ENCODE measurements at places on chromosomes 2 and 18.

DNA sequence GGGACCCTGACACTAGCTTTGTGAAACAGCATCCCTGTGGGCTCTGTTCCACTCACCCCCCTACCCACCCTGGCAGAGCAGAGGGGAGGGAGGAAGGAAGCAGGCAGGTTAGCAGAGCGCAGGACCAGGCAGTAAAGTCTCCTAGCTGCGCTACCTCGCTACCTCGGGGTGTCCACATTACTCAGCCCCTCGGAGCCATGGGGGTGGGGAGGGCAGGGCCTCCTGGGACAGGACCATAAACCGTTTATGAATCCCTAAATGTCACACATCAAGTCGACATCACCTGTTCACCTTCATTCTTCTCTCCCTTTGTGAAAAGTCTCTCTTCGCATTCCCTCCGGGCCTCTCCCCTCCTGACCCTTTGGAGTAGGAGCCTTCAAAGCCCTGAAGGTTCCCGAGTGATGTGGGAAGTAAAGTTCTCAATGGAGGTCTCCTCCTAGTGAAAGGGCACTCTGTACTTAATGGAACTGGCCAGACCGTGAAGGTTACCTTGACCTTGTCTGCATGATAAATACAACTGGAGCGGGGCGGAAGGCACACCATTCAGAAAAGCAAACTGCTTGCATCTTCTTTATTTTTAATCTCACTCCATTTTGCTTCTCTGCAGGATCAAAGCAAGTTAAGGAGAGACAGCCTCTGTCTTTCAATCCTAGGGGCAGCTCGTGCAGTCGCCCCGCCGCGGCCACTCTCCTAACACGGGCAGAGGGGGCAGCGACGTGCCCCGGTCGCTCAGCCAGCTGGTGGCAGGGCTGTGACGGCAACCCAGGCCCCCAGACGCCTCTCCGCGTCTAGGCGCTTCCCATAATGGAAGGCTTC, 23.7 kb upstream of the SMAD7 start:
- DNase-seq, result no peak

DNA sequence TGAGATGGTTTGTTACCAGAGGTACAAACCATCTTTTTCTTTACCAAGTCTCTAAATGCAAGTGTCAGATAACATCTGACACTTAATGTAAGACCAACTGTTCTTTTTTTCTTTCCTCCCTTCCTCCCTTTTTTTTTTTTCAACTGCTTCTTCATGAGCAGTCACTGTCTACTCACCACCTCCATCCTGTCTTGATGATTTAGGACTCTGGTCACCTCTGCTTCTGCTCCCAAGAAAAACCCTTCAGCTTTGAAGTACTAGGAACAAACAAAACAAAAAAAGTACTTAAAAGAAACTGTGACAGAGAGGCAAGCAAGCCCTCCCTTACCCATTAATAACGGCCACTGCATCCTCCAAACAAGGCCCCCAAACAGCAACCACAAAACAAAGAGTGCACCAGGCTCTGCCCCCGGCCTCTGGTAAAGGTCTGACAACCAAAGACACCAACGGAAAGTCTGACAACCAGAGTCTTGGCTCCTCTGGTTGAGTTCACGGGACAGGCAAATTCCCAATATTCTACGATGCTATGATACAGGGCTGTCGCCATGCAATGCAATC, 141.0 kb downstream of the ARL4C start:
- DNase-seq, result no peak

DNA sequence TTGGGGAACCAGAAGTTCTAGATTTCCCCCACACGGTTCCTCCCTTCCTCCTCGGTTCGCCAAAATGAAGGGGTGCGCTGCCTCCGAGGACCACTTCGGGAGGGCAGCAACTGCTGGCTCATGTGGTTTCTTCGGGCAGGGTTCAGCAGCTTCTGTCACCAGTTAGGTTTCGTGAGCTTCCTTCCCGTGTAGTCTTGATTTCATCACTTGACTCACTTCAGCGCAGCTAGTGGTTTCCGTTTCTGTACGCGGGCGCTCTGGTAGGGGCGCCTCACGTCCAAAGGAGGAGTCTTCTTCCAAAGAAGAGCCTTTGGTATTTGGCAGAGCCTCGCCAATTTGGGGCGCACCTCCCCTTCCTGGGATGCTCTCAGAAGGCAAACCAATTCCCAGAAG, 485 bp upstream of the GALNT3 start:
- peak; percentile 74 for DNase-seq

GRCh38 chr2:182862091-182862490, 4.3 kb downstream of the FRZB start:
- no peak for DNase-seq

DNA sequence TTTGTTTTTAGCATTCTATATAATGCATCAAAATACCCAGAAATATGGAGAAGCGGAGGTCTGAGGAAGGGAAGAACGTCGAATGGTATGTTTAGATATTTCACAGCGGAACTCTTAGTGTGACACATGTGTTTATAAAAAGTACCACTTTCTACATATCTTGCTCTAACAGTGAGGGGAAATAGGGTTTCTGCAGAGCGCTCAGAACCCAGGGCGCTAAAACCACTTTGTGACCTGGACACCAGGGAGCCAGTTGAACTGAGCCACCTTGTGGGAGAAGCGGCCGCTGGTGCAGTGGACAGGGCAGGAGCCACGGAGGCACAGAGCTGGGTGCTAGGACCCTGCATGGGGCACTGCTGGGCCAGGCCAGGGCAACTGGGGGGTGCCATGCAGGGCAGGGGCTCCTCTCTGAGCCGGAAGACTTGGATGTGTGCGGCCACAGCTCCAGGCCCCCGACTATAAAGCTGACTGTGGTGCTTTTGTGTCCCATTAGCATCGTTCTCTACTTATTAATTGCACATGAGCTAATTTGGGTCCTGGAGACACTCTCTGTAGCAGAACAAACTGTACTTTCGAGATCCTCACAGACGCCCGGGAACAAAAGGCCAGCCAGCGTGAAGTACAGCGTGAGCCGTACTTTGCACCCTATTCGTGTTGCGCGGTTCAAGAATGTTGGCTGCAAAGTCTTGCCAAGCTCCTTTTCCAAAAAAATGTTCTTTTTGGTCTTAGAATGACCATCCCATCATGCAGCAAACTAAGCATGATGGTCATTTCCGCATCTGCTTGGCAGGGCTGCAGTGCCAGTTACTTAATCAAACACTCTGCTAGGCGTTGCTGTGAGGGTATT, 151.9 kb upstream of the ALKAL2 start:
- no peak for DNase-seq

GRCh38 chr2:147173798-147174197, 671.0 kb upstream of the ACVR2A start:
- DNase-seq, result no peak

- no peak for DNase-seq
These were observed 35.9 kb downstream of the TAF4B start for GRCh38 chr18:26262156-26262555.

DNA sequence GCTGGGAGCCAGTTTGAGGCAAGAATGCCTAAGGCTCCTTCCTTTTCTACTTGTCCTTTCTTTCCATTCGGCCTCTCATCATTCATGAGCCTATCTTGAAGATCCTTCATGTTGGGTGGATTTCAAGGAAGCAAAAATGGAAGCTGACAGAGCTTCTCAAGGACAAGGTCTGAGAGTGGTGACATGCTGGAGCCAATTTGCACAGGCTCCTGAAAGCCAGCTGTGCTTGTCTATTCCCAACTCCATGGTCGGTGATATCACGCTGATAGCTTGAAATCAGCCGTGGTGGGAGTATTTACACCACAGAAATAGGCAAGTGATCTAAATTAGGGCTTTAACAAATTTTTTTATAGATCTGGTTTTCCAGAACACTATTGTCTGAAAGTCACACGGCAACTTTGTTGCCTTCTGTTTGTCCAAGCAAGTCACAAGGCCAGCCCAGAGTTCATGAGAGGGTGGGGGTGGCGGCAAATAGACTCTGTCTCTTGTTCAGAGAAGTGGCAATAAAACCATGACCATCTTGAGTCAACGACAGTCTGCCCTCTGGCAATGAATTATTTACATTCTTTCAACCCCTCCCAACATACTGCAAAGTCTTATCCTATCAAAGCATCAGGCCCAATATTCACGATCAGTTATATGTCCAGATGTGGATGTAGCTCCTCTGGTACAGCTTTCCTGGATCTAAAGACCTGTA, 49.9 kb upstream of the SLC35F5 start:
- DNase-seq, result no peak

DNA sequence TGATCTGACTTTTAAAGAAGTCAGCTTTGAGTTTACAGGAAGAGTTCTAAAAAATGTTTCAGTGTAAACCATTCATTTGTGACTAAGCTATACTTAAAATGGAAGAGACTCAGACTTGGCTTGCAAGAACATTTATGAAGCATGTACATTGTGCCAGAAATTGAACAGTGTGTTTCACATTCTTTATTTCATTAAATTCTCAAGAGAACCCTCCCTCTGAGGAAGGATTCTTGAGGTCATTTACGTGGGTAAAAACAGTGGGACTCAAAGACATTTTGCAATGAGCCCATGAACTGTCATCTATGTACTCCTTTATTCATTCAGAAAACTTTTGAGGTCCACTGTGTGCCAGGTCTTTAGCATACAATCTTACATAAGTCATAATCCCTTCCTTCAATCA, 143.6 kb upstream of the ZNF521 start:
- no peak for DNase-seq

GRCh38 chr2:128315122-128315828, 3.4 kb downstream of the HS6ST1 start:
- peak; percentile 16 for DNase-seq

- DNase-seq, result no peak
These were observed 354.2 kb downstream of the ZEB2 start for GRCh38 chr2:144165599-144166250.

DNA sequence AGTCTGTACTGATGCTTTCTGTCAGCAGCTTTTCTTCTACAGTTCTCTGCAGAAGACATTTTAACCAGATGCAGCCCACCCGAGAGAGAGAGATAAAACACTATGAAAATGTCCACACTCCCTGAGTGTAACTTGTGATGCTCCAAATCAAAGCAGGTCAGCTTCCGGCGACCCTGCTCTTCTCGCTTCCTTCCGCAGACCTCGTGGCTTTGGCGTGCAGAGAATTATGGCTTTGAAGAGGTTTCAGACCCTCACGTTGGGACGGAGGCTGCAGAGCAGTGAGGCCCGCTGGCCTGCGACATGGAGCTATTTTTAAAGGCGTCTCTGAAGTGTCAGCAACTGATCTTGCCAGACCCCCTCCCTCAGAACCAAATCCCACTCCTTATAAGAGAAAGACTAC, 41.8 kb downstream of the TMEM163 start:
- DNase-seq, result peak; percentile 33

DNA sequence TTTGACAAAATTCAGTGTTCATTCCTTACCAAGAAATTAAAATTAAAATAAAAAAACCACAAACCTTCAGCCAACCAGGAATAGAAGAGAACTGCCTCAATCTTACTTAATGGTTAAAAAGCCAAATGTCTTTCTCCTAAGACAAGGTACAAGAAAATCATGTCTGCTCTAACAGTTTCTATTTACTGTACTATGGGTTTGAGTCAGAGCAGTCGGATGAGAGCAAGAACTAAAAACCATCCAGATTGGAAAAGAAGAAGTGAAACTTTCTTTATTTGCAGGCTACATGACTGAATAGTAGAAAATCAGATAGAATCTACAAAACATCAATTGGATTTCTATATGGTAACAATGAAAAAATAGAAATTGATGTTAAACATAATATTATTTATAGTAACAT, 555.5 kb upstream of the TNP1 start:
- DNase-seq, result no peak

DNA sequence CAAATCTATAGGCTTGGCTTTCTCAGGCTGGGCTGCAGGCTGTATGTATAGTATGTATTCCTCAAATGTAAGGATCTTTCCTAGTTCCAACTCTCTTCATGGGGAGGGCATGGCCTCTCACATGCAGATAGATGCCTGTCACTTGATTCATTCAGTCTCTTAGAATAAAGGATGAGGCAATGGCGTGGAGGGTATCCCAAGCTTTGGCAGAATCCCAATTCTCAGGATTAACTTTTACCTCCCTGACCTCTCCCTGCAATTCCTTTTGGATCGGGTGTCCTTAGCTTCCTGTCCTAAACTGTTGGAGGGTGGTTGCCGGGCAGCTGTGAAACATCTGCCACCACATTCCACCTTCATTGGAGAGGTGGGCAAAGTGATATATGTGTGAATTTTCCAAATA, 80.3 kb downstream of the INSIG2 start:
- no peak for DNase-seq

- no peak for DNase-seq
These were observed 616.7 kb downstream of the GALR1 start for GRCh38 chr18:77866351-77866750.

GRCh38 chr18:1564793-1565192, 660.1 kb downstream of the ADCYAP1 start:
- DNase-seq, result no peak

- DNase-seq, result no peak
These were observed 100.0 kb downstream of the WDSUB1 start for GRCh38 chr2:159186462-159186861.

DNA sequence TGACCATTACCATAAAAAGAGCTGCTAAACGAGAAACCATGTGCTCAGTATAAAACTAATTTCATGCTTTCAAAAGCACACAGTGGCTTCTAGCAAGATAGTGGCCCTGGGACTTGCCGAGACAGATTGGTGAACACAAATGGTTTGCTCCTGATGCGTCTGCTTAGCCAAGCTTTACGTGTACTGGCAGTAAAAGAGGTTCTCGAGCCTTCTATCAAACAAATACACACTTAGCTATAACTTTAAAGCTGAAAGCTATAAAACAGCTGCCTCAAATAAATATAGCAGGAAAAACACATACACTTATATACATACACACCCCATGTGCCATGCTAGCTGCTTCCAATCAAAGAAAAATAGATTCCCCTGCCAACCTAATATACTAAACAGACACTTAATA, 117.0 kb downstream of the ZNF385B start:
- DNase-seq, result no peak

DNA sequence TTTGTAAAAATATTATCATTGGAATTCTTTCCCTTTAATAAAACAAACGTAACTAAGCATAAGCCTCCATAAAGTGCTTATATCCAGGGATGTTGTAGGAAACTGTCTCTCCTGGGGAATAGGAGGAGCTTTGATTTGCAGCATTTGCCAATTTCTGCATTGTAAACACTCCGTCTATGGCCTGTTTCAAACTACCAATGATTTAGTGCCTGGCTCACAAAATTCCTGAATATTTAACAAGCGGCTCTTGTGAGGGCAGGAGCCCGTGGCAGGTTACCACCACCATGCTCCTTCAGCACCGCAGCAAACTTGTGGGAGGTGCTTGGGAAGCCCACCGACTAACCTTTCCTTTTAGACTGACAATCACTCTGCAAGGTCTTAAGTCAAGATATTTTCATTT, 520.3 kb downstream of the SOX11 start:
- DNase-seq, result no peak
